ENCODE measurements at places on chromosomes 6 and 20.

DNA sequence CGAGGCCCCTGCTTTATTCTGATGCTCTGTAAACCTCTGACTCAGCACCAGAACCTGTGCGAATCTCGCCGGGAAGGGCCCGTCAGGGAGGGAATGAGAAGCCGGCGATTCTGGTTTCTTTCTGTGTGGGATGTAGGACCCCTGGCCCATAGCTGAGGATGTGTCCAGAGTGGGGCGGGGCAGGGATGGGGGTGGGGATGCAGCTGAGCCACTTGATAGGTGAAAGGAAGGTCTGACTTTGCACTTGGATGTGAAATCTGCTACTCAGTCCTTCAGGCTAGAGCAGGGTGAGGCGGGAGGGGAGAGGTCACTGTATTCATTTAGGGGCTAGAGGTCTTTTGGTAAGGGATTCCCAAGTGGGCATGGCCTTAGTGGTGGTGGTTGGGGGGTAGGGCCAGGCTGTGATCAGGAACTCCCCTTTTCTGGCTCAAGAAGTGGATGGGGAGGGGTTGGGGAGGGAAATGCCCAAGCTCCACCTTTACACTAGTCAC is 2.3 kb downstream of the TOX2 start:
- no peak for DNase-seq

DNA sequence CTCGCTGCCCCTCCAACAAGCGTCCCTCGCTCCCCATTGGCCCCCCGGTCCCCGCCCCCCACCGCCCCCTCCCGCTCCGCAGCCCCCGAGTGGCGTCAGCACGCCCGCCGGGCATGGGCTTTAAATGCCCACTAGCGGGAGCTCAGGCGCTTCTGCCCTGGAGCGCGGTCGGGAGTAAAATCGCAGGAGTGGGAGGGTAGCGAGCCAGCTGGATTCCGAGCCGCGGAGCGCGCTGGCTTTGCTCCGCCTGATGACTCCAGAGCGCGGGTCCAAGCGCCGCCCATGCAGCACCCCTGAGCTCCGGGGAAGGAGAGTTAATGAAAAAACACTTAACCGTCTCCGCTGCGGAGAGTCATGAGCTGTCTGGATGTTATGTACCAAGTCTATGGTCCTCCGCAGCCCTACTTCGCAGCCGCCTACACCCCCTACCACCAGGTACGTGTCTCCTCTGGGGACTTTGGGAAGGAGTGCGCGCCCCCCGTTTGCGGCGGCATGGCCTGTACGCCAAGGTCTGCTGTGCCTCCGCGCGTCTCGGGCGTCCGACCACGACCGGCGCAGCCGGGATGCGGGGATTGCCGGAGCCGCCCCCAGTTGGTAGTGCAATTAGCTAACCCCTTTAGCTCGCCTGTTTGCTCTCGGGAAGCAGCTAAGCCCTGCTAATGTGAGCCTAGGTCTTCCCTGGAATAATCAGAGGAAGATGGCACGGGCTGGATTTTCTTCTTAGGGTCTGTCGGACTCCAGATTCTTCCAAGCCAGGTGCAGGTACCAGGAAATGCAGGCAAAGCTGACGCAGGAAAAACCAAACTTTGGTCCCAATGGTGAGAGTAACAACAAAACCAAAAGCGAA is at the start of gene VGLL2:
VGLL2 (plus strand) TSS at position 149 of the 847 bp plus-strand sequence; CDS start at position 355, 206 bp downstream.
- DNase-seq: peak; percentile 46

GRCh38 chr6:22680950-22681349 is 111.6 kb downstream of the HDGFL1 start:
- no peak for DNase-seq

DNA sequence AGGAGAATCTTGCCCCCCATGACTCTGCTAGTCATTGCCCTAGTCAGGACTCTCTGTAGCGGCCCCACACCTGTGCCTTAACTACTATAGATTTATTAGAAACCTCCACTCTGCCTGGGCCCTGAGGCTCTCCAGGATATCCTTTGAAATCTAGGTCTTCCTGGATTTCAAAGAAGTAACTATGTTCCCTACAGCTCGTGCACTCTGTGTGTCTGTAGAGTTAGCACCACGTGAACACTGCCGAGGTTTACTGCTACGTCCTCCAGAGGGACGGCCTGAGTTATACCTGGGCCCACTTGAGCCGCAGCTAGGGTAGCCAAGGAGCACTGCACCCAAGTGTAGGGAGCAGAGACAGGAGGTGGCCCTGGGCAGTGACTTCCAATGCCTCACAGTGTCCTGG is 19.8 kb downstream of the GLP1R start:
- DNase-seq: no peak

DNA sequence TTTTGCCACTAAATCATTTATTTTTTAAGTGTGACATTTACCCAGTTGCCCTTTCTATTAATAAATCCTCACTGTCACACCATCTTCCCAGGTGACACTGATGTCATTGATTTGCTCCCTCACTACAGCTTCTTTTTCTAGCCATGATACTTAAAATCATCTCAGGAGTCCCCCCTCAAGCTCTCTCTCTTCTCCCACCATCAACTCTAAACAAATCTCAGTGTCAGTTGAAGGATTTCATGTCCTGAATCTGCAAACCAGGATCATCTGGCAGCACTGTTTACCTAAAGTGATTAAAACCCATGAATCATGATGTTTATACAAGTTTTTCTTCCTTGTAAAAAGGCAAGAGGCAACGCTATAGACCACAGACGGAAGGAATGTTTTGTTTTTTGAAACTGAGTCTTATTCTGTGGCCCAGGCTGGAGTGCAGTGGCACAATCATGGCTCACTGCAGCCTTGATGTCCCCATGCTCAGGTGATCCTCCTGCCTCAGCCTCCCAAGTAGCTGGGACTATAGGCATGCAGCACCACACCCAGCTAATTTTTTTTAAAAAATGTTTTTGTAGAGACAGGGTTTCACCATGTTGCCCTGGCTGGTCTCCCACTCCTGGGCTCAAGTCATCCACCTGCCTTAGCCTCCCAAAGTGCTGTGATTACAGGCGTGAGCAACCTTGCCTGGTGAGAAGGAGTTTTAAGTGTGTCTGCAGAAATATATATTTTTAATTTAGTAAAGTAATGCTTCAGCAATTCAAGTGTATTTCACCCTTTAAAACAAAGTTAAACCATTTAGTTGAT is 30.1 kb upstream of the SH3BGRL2 start:
- no peak for DNase-seq

DNA sequence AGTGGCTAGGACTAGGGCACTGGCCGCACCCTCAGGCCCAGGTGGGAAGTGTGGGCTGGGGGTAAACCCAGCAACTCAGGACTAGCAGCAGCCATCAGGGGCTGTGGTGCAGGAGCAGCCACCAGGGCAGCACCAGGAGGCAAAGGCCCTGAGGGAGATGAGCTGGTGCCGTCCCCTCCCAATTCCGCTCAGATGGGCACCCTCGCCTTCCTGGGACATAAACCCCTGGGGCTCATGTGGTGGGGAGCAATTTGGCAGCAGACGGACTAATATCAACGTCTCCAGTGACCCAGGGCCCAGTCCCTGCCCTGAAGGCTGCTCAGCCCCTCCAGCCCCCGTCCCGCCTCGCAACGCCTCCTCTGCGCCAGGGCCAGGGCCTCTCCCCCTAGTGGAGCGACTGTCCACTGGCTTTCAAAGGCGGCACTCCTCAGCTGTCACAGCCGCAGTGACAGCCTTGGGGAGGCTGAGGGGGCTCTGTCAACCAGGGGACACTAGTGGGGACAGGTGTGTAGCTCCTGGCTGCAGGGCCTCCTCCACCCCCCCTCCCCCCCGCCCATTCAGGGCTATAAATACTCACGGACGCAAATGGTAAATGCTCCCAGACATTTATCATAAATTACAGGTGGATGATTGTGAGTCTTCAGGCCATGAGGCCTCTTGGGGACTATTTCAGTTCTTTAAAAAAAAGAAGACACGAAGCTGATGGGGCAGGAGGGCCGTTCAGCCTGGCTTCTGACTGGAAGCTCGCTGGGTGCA is 349.9 kb downstream of the ZFAND3 start:
- DNase-seq: no peak

GRCh38 chr20:31537890-31538289 is 23.6 kb downstream of the HM13 start:
- DNase-seq: no peak

DNA sequence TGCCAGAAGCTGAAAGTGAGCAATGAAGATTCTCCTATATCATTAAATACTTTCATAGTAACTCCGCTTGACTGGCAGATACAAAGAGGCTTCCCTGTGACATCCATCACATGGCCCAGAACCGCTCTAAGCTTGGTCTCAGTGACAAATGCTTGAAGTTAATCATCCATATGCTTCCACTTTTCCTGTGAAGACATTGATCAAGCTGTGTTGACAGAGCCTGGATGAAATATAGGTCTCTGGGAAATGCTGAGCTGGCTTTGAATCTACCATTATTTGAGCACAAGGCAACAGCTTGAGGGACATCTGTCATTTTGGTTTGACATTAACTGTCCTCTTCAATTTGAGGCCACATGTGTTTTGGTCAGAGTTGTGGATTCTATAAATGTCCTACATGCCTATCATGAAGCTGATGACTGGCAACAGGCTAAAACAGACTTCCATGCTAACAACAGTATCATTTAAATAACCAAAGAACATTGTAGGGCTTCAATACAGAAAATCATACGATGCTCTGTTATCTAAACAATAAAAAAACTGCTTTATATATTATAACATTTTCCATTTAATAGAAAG is 402.2 kb upstream of the IRAK1BP1 start:
- DNase-seq: no peak

Data from head of caudate nucleus (tissue), 42 donors.